ENCODE measurements at places on chromosomes 7 and 10. TPM values are rescaled to one million over a fixed set of nuclear protein-coding genes. Genes with fewer than 3 reads are reported as not detected.

The TAC1 gene
- total RNA-seq = 5.8 TPM

The FRMD4A gene
- total RNA-seq = 18.7 TPM

- no peak overlapping the region for H3K4me3 ChIP-seq
- H3K4me1 ChIP-seq = no peaks in the 10 kb centered on the region
- no peaks in the 10 kb centered on the region for H3K27me3 ChIP-seq
- no peak overlapping the region for H3K27ac ChIP-seq
- H3K36me3 ChIP-seq = no peaks in the 10 kb centered on the region
Observed at GRCh38 chr7:84900215-84900614, 286.6 kb downstream of the SEMA3D start.

DNA sequence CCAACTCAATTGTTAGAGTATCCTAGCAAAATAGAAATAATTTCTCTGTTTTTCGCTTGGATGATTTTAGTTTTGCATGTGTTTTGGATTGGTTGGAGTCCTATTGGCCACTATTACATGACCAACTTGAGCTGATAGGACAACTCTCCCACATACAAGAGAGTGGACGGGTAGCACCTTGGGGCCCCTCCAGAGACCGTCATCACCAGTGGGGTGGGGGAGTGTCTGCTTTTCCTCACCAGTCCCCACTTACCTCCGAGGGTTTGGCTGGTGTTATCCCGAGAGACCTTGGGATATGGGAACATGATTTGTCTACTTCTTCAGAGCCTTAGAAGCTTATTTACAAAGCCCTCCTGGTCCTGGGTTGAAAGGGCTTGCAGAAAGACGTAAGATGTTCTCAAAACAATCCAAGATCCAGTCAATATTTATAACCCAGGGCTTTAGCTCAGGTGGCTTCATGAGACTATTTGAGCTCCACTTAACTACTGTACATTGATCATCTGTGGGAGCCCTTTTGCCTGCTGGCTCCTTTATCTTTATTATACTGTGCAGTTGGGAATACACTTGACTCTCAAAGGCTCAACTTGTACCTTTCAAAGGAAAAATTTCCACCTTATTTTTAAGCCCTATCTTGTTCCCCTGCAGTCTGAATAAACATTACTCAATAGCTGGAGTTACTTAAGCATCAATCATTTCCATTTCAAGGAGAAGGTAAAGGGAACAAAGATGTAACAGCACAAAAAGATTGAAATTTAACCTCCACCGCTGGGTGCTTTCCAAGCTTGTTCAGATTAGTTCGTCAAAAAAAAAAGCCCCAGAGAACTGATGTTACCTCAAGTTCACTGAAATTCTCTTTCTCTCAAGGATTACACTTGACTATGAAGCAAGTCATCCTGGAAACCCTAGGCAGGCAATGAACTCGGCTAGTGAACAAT, 119.7 kb downstream of the WDR11 start:
- no peak overlapping the region for H3K27ac ChIP-seq
- no peaks in the 10 kb centered on the region for H3K36me3 ChIP-seq
- no peak overlapping the region for H3K4me3 ChIP-seq
- peaks cover 3% of the 10 kb centered on the region for H3K4me1 ChIP-seq
- H3K27me3 ChIP-seq = no peaks in the 10 kb centered on the region
- DNase-seq = no peak

The PIP gene
- total RNA-seq = not detected

GRCh38 chr10:75662715-75663114, 231.3 kb downstream of the LRMDA start:
- H3K36me3 ChIP-seq = no peaks in the 10 kb centered on the region
- peak overlapping the region; percentile 85 for H3K27ac ChIP-seq
- peak; percentile 93 for DNase-seq
- no peak overlapping the region for H3K4me3 ChIP-seq
- peaks cover 72% of the 10 kb centered on the region for H3K4me1 ChIP-seq

DNA sequence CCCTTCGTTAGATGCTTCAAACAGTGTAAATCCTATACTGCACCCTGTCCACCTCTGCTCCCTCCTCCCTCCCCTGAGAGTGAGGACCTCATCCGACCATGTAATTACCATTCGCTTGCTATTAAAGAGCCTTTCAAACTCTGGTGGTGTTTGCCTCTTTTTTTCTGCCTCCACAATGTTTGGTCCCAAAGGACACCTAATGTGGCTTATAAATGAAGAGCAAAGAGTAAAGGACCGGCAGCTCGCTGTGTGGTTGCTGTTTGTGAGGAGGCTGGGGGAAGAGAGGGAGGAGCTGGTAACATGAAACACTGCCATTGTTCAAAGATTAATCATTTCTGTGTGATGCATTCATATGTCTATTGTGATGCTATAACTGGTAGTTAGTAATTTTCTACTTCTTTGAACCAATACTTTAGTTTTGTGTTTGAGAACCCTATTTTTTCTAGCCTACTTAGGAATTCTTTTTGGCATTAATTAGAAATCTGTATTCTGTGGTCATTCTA, 27.9 kb downstream of the MTURN start:
- peaks cover 48% of the 10 kb centered on the region for H3K36me3 ChIP-seq
- H3K4me3 ChIP-seq = no peak overlapping the region
- no peak for DNase-seq

DNA sequence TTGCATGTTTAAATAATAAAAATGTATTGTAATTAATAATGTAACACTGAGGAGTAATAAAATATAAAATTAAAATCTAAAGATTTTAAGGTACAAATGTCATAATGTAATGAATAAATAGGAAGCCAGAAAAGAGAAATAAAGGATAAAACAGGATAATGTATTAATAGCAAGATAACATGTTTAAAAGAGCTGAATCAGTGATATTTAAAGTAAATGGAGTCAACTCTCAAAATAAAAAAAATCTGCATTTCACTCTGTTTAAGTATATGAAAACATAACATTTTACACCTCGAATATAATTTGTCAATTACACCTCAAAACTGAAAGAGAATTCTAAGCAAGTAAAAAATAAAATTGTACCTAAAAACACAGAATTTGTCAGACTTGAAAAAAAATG, 44.1 kb downstream of the GRM3 start:
- no peak overlapping the region for H3K27ac ChIP-seq
- no peak for DNase-seq
- no peaks in the 10 kb centered on the region for H3K4me1 ChIP-seq
- H3K4me3 ChIP-seq = no peak overlapping the region
- no peaks in the 10 kb centered on the region for H3K36me3 ChIP-seq
- H3K27me3 ChIP-seq = no peaks in the 10 kb centered on the region

DNA sequence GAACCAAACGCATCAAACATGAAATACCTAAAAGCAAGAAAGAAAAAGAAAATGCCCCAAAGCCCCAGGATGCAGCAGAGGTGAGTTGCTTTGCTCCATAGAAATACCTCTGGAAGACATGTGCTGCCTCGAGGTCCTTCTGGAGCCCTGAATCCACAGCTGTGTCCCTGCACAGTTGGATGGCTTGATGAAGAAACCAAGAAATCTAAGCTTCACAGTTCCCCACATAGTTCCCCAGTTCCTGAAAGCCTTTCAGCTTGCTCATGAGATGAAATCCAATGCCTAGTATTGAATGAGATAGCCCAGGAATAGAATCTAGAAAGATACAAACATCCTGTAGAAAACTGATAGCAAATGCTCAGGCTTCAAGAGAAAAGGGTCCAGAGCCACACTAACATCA, 182.8 kb downstream of the RTKN2 start:
- H3K36me3 ChIP-seq = peaks cover 7% of the 10 kb centered on the region
- DNase-seq = no peak
- H3K27ac ChIP-seq = peak overlapping the region; percentile 83
- peaks cover 53% of the 10 kb centered on the region for H3K4me1 ChIP-seq

The ATAD1 gene
- total RNA-seq = 29.1 TPM

- no peaks in the 10 kb centered on the region for H3K4me1 ChIP-seq
Observed at GRCh38 chr10:127216786-127217185, 20.4 kb upstream of the INSYN2A start.

- no peak overlapping the region for H3K27ac ChIP-seq
- no peaks in the 10 kb centered on the region for H3K27me3 ChIP-seq
- DNase-seq = no peak
- no peaks in the 10 kb centered on the region for H3K4me1 ChIP-seq
- H3K4me3 ChIP-seq = no peak overlapping the region
Observed at GRCh38 chr7:41189866-41190265, 513.0 kb downstream of the INHBA start.

DNA sequence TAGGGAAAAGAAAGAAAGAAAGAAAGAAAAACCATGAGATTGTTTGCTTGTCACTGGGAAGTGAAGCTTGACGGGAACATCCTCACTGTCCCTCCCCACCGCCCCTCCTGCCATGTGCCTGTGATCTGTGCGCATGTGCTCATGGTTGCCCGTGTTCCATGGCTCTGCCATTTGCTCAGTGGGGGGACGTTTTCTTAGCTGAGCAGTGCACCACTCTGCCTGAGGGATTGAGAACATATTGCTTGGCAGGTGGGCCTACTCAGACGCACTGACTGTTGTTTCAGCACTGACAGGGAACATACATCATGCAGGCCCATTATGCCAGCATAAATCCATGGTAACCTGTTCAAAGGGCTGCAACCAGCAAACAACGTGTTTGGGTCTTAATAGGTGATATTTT, 747.9 kb upstream of the GALNT17 start:
- no peaks in the 10 kb centered on the region for H3K36me3 ChIP-seq
- DNase-seq = no peak
- H3K4me1 ChIP-seq = peaks cover 38% of the 10 kb centered on the region
- no peaks in the 10 kb centered on the region for H3K27me3 ChIP-seq

DNA sequence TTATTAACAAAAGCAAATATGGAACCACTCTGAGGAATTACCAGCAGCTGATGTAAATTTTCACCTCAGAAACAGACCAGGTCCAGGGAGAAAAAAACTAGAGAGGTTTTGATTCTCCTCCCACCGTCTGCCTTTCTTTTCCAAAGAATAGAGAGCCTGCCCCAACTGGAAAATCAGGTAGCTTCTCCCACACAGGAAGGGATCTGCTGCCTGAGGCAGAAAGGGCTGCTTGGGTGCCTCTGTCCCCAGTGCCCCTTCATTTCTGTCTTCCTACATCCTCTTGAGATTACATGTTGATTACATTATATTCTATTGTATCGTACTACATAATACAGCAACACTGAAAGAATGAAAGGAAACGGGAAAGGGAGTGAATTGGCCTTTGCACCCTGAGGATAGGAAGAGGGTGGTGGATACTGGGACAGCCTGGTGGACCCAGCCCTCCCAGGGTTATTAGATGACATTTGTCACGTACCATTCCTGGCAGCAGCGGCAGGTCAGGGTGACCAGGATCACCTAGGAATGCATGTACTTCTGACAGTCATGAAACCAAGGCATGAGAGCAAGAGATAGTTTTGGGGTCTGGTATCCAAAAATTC, 8.9 kb downstream of the ST8SIA6 start:
- H3K27ac ChIP-seq = no peak overlapping the region
- H3K36me3 ChIP-seq = no peaks in the 10 kb centered on the region
- no peaks in the 10 kb centered on the region for H3K27me3 ChIP-seq
- DNase-seq = no peak
- no peak overlapping the region for H3K4me3 ChIP-seq

The LRMDA gene
- total RNA-seq = 14.3 TPM

The TCAF2 gene
- total RNA-seq = 1.6 TPM

DNA sequence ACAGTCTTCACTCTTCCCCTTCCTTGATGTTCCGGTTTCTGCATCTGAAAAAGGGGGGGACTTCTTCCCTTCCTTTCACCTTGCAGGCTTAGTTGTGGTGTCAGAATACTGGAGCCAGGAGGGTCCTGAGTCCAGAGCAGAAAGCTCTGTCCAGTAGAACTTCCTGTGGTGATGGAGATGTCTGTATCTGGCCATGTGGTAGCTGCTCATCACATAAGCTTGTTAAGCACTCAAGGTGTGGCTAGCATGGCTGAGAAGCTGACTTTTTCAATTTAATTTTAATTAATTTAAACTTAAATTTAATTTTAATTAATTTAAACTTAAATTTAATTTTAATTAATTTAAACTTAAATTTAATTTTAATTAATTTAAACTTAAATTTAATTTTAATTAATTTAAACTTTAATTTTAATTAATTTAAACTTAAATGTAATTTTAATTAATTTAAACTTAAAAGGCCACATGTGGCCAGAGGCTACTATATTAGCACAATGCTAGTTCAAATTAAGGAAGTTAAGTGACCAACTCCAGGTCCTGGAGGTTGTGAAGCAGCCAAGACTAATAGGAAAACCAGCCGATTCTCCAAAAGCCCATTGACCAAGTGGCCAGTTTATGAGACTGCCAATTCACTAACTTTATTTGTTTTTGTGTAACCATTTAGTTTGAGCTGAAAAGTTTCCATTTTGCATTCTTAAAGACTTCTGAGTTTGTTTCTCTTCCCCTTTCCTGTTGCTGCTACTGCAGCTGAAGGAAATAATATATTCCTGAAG, 16.3 kb downstream of the MSRB2 start:
- no peak overlapping the region for H3K27ac ChIP-seq
- H3K4me1 ChIP-seq = no peaks in the 10 kb centered on the region
- no peak for DNase-seq
- peaks cover 97% of the 10 kb centered on the region for H3K36me3 ChIP-seq

DNA sequence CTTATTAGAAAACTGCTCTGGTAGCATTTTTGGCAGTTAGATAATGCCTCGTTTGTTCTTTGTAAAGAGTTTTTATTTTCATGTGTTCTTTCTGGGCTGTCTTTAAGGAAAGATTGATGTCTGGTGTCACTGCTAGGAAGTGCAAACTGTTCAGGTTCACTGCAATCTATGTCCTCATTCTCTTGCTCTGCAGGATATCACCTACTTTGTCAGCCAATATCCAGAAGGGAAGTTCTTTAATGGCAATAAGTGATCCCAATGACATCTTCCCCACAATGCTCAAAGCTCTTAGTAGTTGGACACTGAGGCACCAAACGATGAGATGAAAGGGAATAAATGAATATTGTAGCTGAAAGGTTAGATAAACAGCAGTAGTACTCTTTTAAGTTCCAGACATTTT, 115.1 kb downstream of the AGMO start:
- no peak for DNase-seq
- H3K4me3 ChIP-seq = no peak overlapping the region
- H3K36me3 ChIP-seq = no peaks in the 10 kb centered on the region
- no peak overlapping the region for H3K27ac ChIP-seq

DNA sequence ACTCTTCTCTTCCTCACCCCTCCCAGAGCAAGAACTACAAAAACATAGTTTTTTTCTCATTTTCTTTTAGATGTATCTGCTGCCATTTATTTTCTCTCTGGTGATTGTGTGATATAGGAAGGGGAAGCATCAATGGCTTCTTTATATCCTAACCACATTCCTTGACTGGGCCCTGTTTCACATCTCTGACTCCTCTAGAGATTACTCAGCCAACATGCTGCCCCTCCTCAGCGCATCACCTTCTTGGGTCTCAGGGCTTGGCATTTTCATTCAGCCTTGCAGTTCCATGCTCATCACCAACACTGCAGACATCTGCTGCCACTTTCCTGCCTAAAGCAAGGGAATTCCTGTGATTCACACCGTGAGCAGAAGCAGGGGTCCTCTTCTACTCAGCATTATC, 705.5 kb downstream of the AUTS2 start:
- no peak overlapping the region for H3K4me3 ChIP-seq
- H3K36me3 ChIP-seq = no peaks in the 10 kb centered on the region
- no peak overlapping the region for H3K27ac ChIP-seq

DNA sequence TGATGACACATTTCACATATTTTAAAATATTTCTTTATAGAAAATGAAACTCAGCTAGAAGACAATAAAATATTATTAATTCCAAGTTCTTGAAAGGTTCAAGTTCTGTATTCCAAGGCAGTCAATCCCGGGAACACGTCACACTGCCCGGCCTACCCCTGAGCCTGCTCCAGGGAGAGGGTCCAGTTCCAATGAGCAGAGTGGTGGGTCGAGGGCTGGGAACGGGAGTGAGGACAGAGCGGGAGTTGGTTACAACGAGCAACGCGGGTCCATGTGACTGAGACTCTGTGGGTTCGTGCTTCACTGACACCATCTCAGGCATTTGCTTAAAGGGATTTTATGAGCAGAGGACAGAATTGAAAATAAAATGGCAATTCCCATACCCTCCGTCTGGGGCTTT, 209.4 kb downstream of the TCERG1L start:
- H3K4me3 ChIP-seq = no peak overlapping the region
- no peaks in the 10 kb centered on the region for H3K27me3 ChIP-seq
- H3K27ac ChIP-seq = no peak overlapping the region
- H3K4me1 ChIP-seq = no peaks in the 10 kb centered on the region

All from esophagus muscularis mucosa (tissue), 4 donors.